NCI-H187 (cell line): ENCODE measurements at places on chromosomes 2 and 18.
A peak's percentile ranks its signal among the peaks of the same experiment; 100 is the strongest.

- DNase-seq, result no peak
Measured at GRCh38 chr2:18265614-18266586, 294.6 kb downstream of the RDH14 start.

DNA sequence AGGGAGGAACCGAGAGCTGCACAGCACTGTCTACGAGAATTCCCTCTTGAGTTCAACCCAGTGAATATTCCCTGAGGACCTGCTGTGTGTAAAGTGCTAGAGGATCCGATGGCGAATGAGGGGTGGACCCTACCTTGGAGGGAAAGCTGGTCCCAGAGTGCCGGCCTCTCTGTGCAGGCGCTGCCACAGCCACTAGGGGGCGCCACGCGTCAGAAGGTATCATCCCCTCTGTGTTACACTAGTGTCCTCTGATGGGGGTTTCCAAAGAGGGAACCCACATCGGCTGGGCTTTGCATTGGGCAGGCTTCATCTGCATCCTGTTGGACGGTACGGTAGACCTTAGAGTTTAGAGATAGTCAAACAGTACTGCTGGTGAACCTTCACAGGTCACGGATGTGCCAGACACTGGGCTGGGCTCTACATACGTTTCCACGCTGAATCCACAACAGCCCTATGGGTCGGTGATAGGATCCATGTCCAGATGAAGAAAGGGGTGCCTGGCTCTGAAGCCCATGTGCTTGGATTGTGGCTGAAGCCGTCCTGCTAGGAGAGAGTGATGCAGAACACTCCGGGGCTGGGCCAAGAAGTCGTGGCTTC lies 39.0 kb downstream of the COA5 start:
- no peak for DNase-seq

DNA sequence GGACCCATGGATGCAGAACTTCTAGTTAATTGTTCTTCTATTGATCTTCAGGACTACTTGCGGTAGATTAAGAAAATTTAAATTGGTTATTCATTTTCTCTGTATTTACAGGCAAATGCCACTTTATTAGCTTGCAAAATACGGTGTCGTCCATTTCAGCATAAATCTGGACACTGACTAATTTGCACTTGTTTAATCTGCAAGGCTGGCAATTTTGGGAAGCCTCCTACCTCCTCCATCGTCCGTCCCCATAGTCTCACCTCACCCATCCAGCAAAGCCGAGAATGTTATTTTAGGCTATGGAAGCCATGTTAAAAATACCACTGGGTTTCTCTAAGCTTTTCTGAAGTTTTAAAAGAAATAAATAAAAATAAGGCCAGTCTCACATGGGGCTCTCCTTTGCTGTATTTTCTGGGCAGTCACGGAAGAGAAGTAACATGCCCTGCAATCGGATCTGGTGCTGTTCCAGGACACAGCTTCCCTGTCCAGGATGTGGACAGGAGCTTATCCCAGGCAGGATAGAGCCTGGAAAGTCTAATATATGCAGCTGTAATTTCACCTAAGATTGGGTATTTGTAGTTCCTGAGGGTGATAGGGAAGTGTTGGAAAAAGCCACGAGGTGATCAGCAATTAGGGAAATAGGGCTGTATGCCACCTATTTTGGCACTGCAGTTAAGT lies 17.4 kb downstream of the TMEM178A start:
- DNase-seq, result no peak

GRCh38 chr18:44149706-44150105 lies 531.0 kb upstream of the SETBP1 start:
- no peak for DNase-seq

GRCh38 chr2:9760069-9760901 lies 83.0 kb upstream of the TAF1B start:
- no peak for DNase-seq

DNA sequence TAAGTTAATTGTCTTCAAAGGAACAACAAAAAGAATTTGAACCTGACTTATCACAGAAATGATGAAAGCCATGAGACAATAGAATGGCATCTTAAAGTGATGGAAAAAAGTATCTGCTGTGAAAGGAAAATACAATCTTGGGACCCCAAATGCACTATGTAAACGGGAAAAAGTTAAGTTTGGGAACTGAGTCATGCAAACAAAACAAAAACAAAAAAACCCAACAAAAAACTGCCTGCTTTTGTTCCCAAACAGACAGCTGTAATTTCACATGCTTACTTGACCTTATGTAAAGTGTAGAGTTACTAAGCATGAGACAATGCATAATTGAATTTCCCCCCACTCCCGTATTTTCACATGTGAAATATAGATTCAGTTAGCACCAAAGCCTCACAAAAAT lies 122.1 kb upstream of the RBMS1 start:
- DNase-seq, result no peak

- no peak for DNase-seq
Measured at GRCh38 chr2:175836361-175836760, 165.7 kb downstream of the LNPK start.

GRCh38 chr18:66124394-66124793 lies 373.6 kb downstream of the CDH7 start:
- no peak for DNase-seq

DNA sequence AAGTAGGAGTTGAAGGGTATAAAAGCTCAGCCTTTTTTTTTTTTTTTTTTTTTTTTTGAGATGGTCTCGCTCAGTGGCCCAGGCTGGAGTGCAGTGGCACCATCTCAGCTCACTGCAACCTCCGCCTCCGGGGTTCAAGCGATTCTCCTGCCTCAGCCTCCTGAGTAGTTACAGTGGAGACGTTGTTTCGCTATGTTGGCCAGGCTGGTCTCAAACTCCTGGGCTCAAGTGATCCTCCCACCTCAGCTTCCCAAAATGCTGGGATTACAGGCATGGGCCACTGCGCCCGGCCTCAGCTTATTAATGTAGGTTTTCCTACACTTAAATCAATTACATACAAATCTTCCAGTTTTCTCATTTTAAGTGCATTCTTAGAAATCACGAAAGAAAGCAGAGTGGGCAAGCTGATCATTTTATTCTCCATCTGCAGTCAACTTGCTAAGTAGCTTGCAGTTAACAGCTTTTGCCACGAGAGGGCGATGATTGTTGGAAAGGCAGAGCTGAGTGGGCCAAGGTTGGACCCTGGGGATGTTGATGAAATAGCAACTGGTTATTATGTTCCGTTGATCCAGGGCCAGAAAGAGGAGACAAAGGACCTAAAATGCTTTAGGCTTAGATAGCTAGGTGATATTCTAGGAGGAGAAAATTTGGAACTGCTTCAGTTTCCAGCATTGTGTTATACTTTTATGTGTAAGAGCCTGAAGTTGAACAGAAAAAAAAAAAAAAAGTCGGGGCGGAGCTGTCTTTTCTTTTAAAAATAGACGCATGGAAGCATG lies 234.4 kb upstream of the EPAS1 start:
- peak; percentile 37 for DNase-seq

DNA sequence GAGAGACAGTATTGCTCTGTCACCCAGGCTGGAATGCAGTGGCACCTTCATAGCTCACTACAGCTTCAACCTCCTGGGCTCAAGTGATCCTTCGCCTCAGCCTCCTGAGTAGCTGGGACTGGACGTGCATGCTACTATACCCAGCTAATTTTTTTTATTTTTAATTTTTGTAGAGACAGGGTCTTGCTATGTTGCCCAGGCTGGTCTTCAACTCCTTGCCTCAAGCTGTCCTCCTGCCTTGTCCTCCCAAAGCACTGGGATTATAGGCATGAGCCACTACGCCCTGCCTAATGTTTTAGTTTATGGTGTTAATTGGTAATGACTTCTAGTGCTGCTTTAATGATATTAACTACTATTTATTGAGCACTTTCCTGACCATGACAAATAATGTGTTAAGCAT lies 18.3 kb downstream of the RNF138 start:
- no peak for DNase-seq

- DNase-seq, result no peak
Measured at GRCh38 chr2:67032076-67032475, 365.1 kb upstream of the ETAA1 start.

- DNase-seq, result no peak
Measured at GRCh38 chr2:138829326-138829919, 49.2 kb upstream of the NXPH2 start.

DNA sequence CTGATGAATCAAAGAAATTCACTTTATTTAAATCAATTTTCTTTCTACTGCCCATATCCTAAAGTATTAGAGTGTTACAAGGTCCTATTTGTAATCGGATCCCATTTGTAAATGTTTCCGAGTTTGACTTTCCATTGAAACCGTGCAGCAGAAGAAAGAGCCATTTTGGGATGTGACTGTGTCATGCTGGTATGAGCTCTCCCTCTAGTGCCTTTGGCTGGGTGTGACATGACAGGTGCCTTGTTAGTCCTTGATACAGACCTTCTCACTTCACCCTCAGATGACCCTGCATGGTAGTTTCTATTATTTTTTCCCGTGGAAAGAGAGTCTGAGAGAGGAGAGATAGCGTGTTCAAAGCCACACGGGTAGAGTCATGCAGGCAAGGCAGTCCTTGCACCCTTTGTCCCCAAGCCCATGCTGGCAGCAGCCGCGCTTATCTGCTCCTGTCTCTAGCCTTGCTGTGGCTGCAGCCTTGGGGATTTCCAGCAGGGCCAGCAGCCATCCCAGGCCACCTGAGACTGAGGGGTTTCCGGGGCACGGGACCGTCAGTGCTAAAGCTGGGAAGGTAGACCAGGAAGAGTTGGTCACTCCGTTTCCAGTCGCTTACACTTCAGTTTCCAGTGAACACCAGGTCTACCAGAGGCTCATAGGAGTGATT lies 21.4 kb downstream of the CHMP1B start:
- no peak for DNase-seq
